AG04449 (cell line): ENCODE measurements at places on chromosomes 4 and X.

GRCh38 chr4:155944516-155944915 is 9.2 kb downstream of the CTSO start:
- no peak for DNase-seq

DNA sequence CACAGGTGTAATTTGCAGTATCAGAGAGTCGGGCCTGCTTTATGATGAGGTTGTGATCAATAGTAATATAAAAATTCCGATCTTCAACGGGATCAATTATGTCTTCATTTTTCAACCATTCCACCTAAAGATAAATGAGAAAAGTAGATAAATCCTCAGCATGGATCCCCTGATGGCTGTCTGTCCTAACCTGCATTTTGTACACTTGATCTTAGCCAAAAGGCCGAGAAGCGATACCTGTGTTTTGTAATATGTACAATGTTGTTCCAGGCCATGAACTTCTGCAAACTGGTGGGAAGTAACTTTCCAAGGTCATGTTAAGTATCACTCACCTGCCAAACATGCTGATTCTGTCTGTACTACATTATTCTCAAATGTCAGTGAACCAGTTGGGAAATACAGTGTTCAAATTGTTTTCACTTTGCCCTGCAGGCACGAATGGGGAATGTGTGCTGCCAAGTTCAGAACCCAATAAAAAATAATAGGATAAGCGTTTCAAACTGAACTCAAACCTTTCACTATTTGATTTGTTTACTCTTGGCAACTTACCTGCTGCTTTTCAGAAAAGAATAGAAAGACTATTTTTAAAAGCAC is 298.1 kb downstream of the UNC5C start:
- no peak for DNase-seq

GRCh38 chr4:146349306-146349705 is 135.0 kb downstream of the REELD1 start:
- no peak for DNase-seq

GRCh38 chr4:69689599-69689998 is 36.6 kb upstream of the UGT2A1 start:
- DNase-seq: no peak

GRCh38 chr4:97953171-97953941 is 189.9 kb downstream of the STPG2 start:
- no peak for DNase-seq

GRCh38 chrX:19721726-19722370 is 165.6 kb downstream of the SH3KBP1 start:
- DNase-seq: no peak

- no peak for DNase-seq
Observed at GRCh38 chrX:41332408-41333002, 1.5 kb upstream of the DDX3X start.

DNA sequence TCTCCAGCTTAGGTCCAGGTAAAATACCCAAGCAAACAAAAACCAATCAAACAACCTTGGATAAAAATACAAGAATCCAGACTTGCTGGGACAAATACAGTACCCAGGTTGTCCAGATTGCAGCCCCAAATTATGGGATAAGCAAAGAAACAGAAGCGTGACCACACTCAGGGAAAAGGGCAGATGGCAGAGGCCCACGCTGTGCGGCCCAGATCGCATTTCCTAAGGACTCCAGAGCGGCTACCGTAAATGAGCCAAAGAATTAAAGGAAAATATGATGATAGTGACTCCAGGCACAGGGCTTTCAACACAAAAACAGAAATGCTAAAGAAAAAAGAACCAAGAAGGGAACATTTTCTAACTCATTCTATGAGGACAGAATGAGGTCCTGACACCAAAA is 50.3 kb downstream of the FGFRL1 start:
- DNase-seq: no peak

GRCh38 chrX:39115166-39115565 is 313.9 kb downstream of the MID1IP1 start:
- DNase-seq: no peak

DNA sequence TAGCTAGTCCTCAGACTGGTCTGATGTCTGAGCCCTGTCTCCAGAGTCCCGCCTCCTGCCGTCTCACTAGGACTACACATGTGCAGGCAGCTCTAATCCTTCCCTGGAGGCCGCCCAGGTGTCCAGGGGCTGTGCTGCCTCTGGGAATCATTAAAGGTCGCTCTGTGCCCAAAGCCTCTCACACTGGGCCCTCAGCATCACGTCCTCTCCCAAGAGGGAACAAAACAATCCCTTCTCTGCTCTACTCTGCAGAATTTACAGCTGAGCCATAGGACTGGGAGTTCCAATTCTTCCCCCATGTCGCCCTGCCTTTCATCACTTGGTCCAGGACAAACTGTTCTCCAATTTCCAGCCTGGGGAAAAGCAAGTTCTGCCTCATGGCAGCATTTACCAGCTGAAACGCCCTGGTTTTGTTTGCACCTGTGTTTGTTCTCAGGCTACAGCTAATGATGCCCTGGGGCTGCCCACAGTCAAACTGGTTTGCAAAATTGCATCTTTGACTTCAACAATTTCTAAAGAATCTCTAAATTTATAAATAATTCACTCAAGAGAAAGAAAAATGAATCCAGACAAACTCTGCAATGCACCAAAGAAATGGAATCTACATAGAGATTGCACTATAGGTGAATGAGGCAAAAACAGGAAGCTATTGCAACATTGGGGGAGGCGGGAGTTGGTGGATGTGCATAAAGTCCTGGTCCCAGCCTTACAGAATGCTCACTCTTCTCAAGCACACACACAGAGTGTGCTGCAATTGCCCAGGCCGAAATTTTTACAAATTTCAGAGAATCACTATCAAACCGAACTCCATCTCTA is 7.2 kb upstream of the MRFAP1 start:
- DNase-seq: no peak

DNA sequence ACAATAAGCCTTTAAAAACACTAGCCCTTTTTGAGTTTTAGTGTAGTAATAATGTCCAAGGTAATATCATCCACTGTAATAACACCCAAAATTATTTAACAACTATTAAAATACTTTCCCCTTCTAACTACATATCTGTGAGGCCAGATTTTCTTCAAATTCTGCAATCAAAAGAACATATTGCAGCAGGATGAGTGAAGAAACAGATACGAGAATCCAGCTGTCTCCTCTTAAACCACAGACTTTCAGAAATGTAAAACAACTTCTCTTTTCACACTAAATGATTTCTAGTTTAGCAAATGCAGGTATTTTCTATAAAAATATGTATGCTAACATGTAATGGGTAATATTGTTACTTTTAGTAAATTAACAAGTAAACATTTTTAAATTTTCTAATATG is 148.9 kb downstream of the PRDM5 start:
- DNase-seq: no peak

DNA sequence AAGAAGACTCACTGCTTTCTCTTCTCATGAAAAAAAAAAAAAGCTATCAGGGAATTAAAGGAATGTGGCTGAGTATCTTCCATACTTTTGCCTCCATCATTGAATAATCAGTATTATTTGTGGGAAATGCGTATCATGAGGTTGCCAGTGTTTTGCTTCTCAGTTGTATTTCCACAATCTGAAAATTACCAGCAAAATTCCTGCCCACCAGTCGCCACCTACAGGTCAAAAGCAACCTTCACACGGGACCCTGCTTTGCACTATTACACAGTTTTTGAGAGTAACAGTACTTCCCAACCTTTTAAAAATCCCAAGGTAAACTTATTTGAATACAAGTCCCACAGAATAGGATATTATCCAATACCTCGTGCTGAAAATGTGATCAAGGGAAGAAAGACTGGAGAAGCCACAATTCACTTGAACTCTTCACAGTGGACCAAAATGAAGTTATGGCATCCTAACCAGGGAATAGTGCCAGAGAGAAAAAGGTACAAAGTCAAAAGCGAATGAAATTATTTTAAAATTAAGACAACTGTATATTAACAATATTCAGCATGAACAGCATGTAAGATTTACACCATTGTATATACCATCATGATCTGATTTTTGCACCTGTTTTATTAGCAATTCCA is 30.4 kb downstream of the PGRMC1 start:
- no peak for DNase-seq

DNA sequence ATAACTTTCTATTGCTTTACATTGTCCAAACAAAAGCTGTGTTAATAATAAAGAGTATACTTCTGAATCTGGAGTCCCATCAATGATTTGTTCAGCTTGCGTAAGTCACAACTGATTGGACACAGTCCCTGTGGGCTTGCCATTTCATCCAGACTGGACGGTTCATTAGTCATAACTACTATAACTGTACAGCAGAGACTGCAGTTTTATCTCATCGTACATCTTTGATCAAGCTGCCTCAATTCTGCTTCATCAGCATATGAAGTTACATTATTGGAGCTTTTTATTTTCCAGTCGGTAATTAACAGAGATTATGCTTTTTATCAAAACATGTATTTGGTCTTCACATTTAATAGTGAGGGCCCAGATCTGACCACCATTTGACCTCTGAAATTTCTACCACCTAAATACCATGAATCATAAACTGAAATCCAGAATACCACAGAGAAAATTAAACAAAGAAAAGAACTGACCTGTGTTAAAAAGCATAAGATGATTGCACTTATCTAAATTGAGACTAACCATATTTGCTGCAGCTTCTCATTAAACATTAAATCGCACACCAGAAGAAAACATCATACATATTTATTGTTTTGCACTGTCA is 12.5 kb upstream of the MAB21L2 start:
- no peak for DNase-seq

GRCh38 chr4:83613023-83613422 is 77.1 kb downstream of the GPAT3 start:
- no peak for DNase-seq

GRCh38 chr4:72679666-72680065 is 110.6 kb upstream of the ADAMTS3 start:
- DNase-seq: no peak

GRCh38 chrX:101950581-101950980 is 18.8 kb upstream of the ZMAT1 start:
- DNase-seq: no peak

DNA sequence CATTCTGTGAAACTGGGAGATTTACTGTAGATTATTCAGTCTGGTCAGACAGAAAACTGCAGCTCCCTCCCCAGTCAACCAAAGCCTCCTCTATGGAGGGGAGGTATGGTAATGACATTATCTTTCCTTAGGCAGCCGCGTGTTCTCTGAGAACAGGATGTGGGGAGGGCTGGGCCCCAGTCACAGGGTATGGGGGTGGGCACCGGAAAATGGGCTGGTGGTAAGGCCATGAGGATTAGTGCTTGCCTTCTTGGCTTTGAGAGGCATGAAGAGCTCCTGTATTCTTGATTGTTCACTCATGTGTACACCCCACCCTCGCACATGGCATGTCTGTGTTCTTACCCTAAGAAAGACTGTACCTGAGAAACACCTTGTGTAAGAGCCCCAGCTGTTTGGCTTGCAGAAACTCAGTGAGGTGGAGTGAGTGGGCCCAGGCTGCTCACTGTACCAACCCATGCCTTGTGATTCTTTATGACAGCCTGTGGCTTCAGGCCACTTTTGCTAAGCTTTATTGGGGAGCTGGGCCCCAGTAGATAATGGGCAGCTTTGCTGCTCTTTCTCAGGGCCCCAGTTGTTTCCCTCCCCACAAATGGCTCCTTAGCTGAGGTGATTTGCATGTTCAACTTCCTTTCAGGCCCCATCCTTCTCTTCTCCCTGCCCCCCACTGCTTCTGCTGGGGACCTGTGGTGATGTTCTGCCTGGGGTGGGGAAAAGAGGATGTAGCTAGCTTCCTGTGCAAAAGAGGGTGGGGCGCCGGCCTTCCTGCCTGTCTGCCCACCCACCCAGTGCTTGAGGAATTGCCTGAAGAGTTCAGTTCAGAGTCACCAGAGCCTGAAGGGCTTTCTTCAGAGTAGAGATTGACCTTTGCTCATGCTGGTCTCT is 30.7 kb downstream of the MSN start:
- no peak for DNase-seq

DNA sequence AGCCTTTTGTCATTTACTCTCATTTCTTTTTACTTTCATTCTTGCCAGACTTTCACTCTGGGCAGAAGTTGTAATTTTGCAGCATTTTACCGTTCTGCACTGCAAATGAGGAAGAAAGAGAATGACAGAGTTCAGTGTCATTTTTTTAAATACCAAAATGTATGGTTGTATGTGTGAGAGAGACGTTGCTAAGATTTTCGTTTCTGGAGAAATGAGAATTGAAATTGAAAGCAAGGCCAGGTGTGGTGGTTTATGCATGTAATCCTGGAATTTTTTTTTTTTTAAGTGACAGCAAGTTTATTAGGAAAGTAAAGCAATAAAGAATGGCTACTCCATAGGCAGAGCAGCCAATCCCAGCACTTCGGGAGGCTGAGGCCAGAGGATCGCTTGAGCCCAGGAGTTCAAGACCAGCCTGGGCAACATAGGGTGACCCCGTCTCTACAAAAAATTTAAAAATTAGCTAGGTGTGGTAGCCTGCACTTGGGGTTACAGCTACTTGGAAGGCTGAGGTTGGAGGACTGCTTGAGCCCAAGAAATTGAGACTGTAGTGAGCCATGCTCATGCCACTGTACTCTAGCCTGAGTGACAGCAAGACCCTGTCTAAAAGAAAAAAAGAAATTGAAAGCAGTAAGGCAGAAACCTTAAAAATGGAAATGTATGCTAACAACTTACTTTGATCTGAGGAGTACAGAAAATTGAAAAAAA is 12.9 kb downstream of the DCK start:
- no peak for DNase-seq

DNA sequence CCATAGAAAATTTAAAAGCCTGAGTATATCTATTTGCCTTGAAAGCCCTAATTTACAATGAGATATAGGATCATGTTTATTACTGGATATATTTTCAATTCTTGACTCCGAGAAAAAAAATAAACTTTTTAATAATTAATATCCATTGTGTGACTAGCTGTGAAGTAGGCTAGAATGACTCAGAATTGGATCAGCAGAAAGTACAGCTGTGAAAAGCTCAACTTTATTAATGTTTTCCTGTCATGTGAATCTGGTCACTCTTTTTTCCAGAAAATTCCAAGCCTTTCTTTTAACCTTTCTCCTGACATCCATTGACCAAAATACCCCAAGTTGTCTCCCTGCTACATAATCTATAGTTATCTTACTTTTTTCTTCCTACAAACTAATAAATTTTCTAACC is 171.8 kb upstream of the PACRGL start:
- no peak for DNase-seq

GRCh38 chr4:38354872-38355271 is 309.1 kb upstream of the KLF3 start:
- no peak for DNase-seq

- no peak for DNase-seq
Observed at GRCh38 chr4:121736735-121737351, 28.1 kb downstream of the SMIM43 start.

- no peak for DNase-seq
Observed at GRCh38 chr4:172109466-172109865, 296.3 kb downstream of the GALNTL6 start.

DNA sequence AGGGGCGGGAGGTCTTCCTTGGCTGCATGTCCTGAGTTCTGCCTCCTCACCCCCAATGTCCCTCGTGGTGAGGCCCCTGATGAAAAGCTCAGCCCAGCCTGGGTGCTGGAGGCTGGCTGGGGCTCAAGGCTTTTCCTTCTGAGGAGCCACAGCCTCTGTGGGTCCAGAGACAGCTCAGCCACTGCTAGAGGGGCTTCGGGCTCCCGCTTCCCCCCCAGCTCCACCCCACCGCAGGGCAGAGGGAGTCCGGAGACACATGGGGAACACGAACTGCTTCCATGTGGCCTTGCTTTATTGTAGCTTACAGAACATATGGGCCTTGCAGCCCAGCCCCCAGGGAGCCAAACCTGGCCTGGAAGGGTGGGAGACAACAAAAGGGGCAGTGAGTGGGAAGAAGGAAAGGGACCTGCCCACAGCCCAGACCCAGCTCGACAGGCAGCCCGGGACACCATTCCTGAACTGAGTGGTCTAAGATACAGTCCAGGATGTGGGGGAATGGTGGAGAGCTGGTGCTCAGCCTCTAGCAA is 89.9 kb upstream of the NKX1-1 start:
- no peak for DNase-seq

GRCh38 chrX:121014826-121015225 is 29.3 kb upstream of the CT47A1 start:
- no peak for DNase-seq
